Activated T-helper 17 cell treated with anti-CD3 and anti-CD28 coated beads, Interleukin-2, amount 50 U/mL, for 72 hours (primary cell): ENCODE measurements at places on chromosomes 12 and 14. TPM values are rescaled to one million over a fixed set of nuclear protein-coding genes. Genes with fewer than 3 reads are reported as not detected.

Gene DPPA3
- not detected for total RNA-seq

Gene RD3L
- not detected for total RNA-seq

Gene MUCL1
- total RNA-seq: not detected

Gene SMIM41
- not detected for total RNA-seq

Gene CKB
- 13.4 TPM for total RNA-seq

Gene BHLHE41
- not detected for total RNA-seq

Gene PRR4
- total RNA-seq: 3.6 TPM

Gene CCDC59
- 47.0 TPM for total RNA-seq

Gene TC2N
- 39.2 TPM for total RNA-seq

Gene CIPC
- 8.5 TPM for total RNA-seq

Gene GDF3
- total RNA-seq: not detected

Gene KRT74
- not detected for total RNA-seq

Gene CLEC4C
- total RNA-seq: not detected

Gene APOF
- total RNA-seq: not detected

Gene OR4E2
- not detected for total RNA-seq

Gene FAM234B
- 9.7 TPM for total RNA-seq

Gene NAA30
- total RNA-seq: 12.5 TPM

Gene GUCY2C
- not detected for total RNA-seq

Gene PTPRO
- total RNA-seq: 0.37 TPM
